ENCODE measurements at places on chromosomes 2 and 18.

DNA sequence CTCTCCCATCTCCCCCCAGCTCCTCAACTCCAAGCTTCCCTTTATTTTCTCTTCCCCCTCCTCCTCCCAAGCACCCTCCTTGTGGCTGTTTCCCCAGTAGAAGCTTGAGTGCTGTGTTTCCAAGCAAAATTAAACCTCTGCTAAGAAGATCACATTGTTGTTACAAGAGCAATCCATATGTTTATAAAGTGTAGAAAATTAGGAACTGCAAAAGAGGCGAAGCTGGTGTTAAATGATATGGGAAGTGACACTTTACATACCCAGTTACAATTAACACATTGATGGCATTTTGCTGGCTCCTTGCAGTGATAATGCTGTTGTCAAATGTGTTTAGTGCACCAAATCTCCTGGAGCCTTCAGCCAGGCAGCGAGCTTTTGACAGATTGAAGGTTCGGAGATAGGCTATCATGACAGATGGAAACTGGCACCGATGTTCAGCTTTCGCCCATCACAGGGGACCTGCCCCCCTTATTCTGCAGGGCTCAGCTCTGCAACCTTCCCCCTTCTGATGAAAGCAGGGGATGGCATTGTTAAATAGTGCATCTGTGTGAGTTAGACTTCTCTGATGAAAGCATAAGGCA is 259.8 kb upstream of the ATP5MC3 start:
- DNase-seq = no peak

DNA sequence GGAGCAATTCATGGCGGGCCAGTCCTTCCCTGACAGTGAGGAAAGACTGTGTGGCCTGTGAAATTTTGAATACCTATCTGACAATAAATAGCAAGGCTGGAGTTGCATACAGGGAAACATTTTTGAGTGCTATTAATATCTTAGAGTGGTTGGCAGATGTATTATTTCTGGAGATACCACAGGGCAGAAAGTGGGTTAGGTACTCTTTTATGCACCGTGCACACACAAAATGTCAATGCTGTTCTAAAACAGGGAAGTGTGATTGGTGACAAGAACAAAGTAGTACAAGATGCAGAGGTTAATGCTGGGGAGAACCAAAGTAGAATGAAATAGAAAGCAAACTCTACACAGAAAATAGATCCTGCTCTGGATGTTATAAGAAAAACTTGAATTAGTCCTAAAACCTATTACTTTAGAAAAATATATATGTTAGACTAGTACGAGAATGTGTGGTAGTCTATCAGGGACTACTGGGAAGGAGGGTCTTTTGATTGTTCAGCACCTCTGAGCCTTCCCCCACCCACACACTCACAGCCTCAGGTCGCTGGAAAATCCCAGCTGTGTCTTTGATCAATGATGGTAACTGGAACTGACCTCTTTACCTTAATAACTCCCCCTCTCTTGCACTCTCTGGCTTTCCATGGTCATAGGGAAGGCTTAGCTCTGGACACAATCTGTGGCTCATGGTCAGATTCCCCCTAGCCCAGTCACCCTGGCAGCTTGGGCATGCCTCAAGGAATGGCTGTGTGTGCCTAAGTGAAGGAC is 58.2 kb downstream of the SERPINB8 start:
- DNase-seq = no peak

DNA sequence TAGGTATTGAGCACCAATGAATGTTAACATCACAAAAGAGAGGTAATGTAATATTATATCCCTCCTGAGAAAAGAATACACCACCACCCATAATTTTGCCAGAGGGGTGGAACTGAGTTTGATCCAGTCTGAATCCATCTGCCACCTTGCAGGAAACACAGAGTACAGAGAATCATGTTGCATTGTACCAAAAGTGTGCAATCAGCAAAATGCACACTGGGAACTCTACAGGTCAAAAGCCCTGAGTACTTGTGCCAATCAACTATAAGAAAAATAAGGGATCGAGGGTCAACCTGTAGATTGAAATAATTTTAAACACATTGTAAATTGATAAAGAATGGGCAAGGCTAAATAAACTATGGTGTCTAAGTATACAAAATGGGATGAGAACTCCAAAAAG is 141.5 kb downstream of the KCNH7 start:
- DNase-seq = no peak

DNA sequence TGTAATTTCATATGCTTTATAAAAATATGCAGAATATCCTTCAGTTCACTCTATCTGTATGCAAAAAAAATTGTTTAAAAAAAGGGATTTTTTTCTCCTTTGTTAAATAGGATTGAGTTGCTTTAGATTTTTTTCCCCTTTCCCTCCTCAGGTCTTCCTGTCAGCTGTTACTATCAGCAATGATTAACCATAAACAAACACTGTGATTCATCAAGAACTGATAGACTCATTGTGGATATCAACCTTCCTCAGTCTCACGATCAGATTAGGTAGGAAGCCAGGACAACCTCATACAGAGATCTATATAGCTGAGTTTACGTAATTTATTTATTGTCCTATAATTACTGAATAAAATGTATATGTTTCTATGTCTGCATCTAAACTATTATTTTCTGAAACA is 2136.2 kb upstream of the CELF4 start:
- DNase-seq = no peak

DNA sequence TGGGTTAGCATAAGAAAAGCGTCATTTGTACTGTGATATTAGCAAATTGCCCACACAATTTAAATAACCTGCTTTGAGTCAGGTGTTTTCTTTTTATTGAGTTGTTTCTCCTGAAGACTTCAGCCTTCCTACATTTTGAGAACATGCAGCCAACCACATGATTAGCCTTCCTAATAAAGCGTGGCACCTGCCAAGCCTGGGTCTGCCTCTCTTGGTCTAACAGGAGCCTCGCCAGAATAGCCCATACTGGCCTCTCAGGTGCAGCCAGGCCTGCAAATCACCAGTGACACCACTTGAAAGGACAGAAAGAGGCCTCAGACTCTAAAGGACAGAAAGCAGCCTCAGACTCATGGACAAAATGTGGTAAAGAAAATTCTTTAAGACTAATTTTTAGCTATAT is 653.8 kb downstream of the BCL11A start:
- no peak for DNase-seq

DNA sequence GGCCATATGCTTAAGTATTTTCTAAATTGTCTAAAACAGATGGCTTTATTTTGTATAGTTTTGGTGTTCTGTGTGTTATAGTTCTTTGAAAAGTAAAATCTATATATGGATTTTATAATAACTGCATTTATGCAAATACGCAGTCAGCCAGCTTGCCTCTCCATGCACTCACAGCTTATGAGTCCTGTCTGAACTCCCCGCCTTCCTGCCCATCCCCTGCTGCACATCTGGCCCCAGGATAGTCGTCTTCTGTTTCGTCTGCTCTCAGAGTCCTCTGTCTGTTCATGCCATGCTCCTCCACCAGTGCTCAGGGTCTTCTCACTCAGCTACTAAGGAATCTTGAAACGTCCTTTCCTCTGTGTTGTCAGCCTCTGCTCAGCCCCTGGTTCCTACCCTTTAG is 28.2 kb upstream of the ANKRD62 start:
- DNase-seq = no peak

DNA sequence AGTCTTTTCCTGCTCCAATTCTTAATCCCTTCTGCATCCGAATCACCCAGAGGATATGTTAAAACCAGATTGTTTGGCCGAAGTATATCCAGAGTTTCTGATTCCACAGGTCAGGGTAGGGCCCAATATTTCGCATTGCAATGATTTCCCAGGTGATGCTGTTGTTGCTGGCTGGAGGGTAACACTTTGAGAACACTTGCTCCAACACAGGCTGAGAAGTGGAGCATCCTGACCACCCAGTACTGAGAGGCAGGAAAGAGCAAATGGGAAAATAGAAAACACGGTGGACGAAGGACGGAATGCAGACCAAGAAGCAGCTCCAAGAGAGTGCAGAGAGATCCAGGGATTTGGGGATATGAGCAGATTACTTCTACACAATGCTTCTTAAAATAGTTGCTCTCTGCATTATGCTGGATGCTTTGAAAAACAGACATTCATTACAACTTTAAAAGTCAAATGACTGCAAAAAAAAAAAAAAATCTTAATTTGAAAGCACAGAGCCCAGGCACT is 362.2 kb upstream of the SLC14A2 start:
- no peak for DNase-seq

Measured in NCI-H2029 treated with DMSO at 0.1 percent for 48 hours (cell line).